ENCODE measurements at places on chromosomes 2 and 18.

- no peak for DNase-seq
Measured at GRCh38 chr2:102126169-102126568, 16.4 kb upstream of the IL1R1 start.

DNA sequence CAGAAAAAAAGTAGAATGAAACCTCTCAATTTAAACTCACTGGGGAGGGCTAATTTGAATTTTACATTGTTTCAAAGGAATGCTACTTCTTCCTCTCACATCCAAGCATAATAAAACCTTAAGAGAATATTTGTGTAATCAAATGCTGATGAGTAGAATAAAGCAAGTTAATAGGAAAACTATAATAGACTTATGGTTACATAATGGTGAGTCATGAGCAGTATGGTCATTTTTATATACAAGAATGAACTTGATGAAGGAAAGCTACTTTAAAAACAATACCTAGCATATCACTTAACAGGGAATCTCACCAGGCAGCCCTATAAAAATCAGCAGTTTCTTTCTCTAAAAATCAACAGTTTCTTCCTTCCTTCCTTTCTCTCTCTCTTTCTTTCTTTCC is 80.3 kb downstream of the VSNL1 start:
- no peak for DNase-seq

DNA sequence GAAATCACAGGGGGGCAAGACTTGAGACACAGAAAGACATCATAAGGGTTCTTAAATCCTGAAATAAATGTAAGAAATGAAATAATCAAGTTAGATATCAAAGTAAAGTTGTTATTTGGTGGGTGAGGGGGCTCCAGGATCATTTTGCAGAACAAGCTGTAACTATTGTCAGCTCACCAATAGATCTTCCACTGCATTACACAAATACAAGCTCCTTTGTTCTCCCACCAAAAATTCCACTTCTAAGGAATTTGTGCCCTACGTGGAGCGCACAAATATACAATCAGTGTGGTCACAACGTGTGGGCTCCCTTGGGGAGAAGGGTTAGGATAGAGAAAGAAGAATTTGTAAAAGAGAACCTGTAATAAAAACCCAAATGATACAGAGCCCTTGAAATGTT is 19.2 kb upstream of the GALNT5 start:
- no peak for DNase-seq

- DNase-seq, result no peak
Measured at GRCh38 chr2:46870051-46870839, 45.4 kb downstream of the MCFD2 start.

GRCh38 chr2:275466-275865 is 10.7 kb downstream of the ACP1 start:
- DNase-seq, result no peak

- no peak for DNase-seq
Measured at GRCh38 chr18:11392980-11393885, 216.2 kb upstream of the SLC35G4 start.
